ENCODE measurements at places on chromosomes 7 and 10. TPM values are rescaled to one million over a fixed set of nuclear protein-coding genes. Genes with fewer than 3 reads are reported as not detected.

Gene CCDC3
- 13.0 TPM for total RNA-seq

Gene PAX4
- total RNA-seq = not detected

Gene SLC13A1
- total RNA-seq = not detected

Gene PLXDC2
- 65.8 TPM for total RNA-seq

Gene MBL2
- not detected for total RNA-seq

Gene TMEM236
- total RNA-seq = 0.44 TPM

Gene CDK13
- 140 TPM for total RNA-seq

Gene BBIP1
- 50.7 TPM for total RNA-seq

Gene UNC5B
- 10.9 TPM for total RNA-seq

Gene KEL
- 5.1 TPM for total RNA-seq

Gene LLCFC1
- not detected for total RNA-seq

Gene MYOZ1
- 18.0 TPM for total RNA-seq

Gene TSPAN33
- total RNA-seq = 6.5 TPM

Gene RHOBTB1
- total RNA-seq = 41.4 TPM

Gene EBF3
- 28.6 TPM for total RNA-seq

Gene ITIH5
- 49.9 TPM for total RNA-seq

Gene ATOH7
- total RNA-seq = 11.4 TPM

Gene ANKRD1
- 5.3 TPM for total RNA-seq

Gene RTKN2
- 13.4 TPM for total RNA-seq

Gene MET
- total RNA-seq = 43.3 TPM

Gene SPDYE2B
- total RNA-seq = not detected

Gene RSPH10B2
- total RNA-seq = not detected

Gene H2BK1
- not detected for total RNA-seq

Gene POMZP3
- 6.3 TPM for total RNA-seq

Gene PYROXD2
- total RNA-seq = 5.9 TPM

Gene LIPK
- total RNA-seq = not detected

Gene LRRTM3
- 5.2 TPM for total RNA-seq

Gene SLC13A4
- 0.60 TPM for total RNA-seq

Gene HOXA3
- not detected for total RNA-seq

Gene SFTPD
- total RNA-seq = 1.1 TPM

Gene SPDYE5
- total RNA-seq = 0.22 TPM

Gene KIFBP
- 45.4 TPM for total RNA-seq

Gene OR2A5
- total RNA-seq = not detected

Gene CTNNA3
- 9.3 TPM for total RNA-seq

Gene WNT8B
- total RNA-seq = 0.16 TPM

Gene TMEM60
- total RNA-seq = 12.6 TPM

Gene CCDC126
- total RNA-seq = 34.6 TPM

Gene ZFAND2A
- total RNA-seq = 17.0 TPM

Gene CPED1
- total RNA-seq = 82.0 TPM

Gene BTBD16
- 0.16 TPM for total RNA-seq

Gene HOXA6
- not detected for total RNA-seq

Gene DUS4L
- total RNA-seq = 14.9 TPM

Gene ANXA8L1
- total RNA-seq = 4.9 TPM

Gene ZNF212
- 18.9 TPM for total RNA-seq

Gene C7orf33
- total RNA-seq = 3.6 TPM

Gene TMEM213
- not detected for total RNA-seq

Gene CLDN12
- 51.7 TPM for total RNA-seq

Gene PTPN20
- 10.0 TPM for total RNA-seq

Gene DKK1
- total RNA-seq = 5.7 TPM

Gene IFIT1B
- total RNA-seq = 1.0 TPM

Gene CHST3
- total RNA-seq = 28.3 TPM

Gene C10orf90
- 1.5 TPM for total RNA-seq

Gene FAM180A
- 3.6 TPM for total RNA-seq

Measured in camera-type eye (tissue), 1 donor.